ENCODE measurements at places on chromosomes 11 and 22. TPM values are rescaled to one million over a fixed set of nuclear protein-coding genes. Genes with fewer than 3 reads are reported as not detected.

DNA sequence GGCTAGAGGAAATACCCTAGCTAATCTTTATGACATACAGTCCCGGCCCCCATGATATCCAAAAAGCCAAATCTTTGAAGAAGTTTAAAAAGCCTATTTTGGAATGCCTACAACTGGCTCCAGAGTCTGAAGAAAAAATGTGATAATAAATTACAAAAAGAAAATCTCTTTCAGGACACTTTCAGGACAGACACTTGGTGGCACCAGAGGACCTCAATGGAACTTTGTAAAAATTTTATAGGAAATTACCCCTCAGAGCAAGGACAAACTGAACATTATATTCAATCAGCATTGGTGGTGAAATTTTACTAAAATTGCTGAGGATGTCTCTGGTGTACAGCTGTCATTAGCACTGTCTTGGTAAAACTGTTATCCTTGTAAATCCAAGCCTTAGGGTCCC is 81.0 kb downstream of the CCDC73 start:
- peak; percentile 8 for DNase-seq

The YPEL4 gene
- not detected for total RNA-seq

- DNase-seq: no peak
Measured at GRCh38 chr11:111298413-111299100, at the start of gene POU2AF3. Gene POU2AF3, plus strand, starts transcription at chr11:111298546. Its CDS starts 36 bp downstream, at chr11:111298582.

The ELMOD1 gene
- not detected for total RNA-seq

DNA sequence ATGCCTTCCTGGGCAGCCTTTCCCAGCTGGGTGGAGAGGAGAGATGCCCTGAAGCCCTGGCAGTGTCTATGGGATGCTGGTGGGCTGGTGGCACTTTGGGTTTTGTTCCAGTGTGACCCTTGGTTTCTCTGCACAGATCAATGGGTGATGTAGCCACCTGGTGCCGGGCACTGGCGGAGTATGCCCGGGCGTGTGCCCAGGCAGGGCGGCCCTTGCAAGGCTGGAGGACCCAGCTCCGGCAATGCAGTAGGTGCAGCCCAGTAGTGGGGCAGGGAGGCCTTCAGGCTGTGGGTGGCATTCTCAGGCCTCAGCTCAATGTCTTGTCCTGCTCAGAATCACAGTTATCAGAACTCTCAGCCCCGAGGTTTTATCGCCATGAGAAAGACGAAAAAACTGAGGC is 11.9 kb downstream of the OTOG start:
- DNase-seq: no peak

- DNase-seq: peak; percentile 85
Measured at GRCh38 chr22:40176921-40177737, 596 bp upstream of the TNRC6B start.

- no peak for DNase-seq
Measured at GRCh38 chr11:120655589-120655988, 144.0 kb downstream of the GRIK4 start.

DNA sequence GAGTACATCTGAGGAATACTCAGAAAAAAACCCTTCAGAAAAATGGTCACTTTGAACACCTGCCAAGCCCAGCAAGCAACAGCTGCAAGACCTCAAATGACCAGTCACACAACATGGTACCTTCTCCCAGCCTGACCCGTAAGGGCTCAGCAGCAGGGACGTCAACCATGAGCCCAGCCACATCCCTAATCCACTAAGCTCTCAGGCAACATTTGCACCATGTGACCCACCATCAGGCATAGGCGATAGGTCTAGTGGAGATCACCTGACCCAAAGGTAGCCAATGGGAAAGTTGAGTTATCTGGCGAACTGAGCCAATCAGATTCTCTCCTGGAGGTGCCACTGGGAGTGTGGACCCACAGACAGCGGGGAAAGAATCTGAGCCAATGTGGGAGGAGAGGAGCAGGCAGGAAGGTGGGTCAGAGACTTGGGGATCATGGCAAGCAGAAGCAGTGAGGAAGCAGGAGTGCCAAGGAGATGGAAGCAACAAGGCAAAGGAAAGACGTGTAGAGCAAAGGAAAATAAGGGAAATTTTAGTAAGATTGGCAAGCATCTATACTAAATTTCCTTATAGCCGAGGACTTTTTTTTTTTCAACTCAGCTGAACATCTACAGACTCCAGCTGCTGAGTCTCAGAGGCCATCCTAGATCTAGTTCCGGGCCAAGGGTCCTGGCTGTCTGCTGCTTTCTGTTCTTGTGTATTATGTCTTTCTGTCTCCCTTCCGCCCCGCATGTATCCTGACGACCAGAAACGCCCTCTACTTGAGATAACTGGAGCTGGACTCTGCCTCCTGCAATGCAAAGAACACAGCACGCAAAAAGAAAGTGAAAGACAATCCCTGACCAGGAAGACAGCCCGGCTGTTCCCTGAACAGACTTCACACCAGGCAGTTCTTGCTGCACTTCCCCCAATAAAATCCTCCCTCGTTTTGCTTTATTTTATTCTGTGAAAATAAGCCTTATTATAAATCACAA is 11.0 kb upstream of the PLAAT2 start:
- peak; percentile 41 for DNase-seq

DNA sequence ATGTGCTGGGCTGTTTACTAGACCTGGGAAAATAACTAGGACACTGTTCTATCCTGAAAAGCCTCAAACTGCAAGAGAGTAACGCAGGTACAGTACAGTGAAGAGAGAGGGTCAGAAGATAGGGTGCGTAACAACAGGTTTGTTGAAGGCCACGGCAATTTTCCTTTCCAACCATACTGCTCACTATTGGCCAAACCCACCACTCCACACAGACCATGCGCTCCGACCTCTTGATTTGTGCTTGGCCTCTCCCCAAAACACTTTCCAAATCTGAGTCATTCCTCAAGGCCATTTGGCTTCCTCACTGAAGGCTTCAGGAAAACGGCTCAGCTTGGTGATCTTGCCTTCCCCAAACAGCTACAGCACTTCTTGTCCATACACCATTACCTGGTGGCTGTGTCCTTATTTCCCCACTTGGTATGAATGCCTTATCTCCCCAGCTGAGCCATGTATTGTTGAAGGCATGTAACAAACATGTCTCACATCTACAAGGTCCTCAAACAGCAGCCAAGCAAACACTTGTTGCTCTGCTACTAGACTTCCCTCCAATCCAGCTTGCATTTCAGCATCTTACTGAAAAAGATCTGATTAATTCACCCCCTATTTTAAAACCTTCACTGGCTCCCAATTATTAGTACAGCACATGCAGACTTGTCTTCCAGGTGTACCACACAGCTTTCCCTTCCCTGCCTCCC is 40.9 kb downstream of the TCF20 start:
- peak; percentile 25 for DNase-seq

The HORMAD2 gene
- not detected for total RNA-seq

- no peak for DNase-seq
Measured at GRCh38 chr11:20208622-20209111, 48.4 kb upstream of the DBX1 start.

DNA sequence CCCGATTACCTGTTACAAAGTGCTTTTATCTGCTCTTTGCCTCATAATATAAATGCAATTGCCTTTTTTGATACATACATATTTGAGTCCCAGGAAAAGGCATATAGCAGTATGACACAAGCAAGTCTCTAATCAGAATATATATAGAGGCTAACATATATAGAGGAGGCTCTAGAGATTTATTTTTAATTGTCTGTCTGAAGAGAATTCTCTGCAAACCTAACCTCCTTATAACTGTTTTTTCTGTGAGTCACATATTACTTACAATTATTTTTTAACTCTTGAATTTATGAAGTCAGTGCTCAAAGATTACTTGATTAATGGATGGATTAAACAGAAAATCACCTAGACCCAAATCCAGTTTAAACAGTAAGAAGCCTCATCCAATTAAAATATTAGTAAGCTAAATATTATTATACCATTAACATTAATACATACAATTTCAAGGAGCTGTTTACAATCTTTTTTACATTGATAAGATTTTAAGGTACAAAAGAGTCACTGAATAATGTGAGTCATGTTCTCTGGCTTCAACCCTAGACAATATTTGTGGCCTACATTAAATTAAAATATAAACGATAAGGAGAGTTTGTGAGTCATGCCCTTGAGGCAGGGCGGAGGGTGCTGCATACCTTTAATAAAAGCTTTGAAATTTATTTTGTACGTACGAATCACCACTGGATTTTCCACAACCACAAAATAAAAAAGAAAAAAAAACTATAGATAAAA is 19.2 kb upstream of the MMP13 start:
- peak; percentile 47 for DNase-seq

- DNase-seq: peak; percentile 92
Measured at GRCh38 chr11:13216019-13216710, 61.4 kb upstream of the BMAL1 start.

GRCh38 chr11:123054301-123055065 is 7.5 kb downstream of the HSPA8 start:
- DNase-seq: peak; percentile 72

The APBB1 gene
- total RNA-seq: 1.3 TPM

The PTPRCAP gene
- total RNA-seq: 0.86 TPM

DNA sequence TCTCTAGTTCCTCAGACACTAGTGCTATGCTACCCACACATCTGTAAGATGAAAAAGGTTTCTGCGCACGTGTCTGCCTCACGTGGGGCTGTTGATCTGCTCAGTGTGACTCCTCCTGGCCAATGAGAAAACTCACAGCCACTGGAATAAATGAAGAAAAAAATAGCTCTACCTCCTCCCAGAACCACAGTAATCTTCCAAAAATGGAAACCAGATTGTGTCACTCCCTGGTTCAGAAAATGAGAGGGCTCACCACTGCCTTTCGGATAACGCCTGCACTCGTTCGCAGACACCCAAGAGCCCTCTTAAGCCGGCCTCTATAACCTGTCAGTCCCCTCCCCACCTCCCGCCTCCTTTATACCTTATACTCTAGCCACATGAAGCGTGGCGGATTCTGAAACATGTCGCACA is 5.1 kb downstream of the APBB1 start:
- DNase-seq: no peak

The C11orf52 gene
- 1.3 TPM for total RNA-seq

DNA sequence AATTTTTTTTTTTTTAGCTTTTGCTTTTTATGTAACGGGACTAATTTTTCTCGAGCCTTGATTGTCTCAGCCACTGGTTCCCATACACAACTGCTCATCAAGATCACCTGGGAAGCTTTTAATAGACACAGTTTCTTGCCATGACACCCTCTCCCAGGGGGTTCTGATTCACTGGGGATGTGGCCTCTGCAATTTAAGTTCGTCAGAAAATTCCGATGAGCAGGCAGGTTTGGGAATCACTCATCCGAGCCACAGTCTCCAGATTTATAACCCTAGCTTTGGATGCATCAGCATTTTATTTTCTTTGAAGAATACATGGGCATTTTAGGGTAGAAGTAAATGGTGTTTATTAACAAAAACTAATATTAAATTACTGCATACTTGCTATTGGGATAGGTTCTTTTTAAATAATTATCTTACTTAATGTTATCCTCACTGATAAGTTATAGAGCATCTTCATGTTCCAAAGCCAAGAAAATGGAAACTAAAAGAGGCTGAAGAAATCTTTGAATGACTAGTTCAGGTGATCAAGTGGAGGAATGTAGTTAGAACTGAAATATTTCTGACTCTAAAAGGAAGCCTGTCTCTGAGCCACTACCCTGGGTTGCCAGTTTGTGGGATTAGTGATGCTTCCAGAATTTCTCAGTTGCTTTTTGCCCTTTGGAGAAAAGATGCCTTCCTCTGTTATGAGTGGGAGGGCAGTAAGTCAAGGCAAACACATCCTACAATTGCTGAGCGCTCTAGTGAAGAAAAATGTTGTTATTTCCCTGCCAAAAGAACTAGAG is 319.0 kb downstream of the DDX10 start:
- DNase-seq: no peak

The SEZ6L gene
- total RNA-seq: not detected

- DNase-seq: peak; percentile 8
Measured at GRCh38 chr11:117458275-117459122, 130.8 kb downstream of the CEP164 start.

Data from MCF 10A (cell line).